GM13976 (cell line): ENCODE measurements at places on chromosomes 3 and 15.
A peak's percentile ranks its signal among the peaks of the same experiment; 100 is the strongest.

DNA sequence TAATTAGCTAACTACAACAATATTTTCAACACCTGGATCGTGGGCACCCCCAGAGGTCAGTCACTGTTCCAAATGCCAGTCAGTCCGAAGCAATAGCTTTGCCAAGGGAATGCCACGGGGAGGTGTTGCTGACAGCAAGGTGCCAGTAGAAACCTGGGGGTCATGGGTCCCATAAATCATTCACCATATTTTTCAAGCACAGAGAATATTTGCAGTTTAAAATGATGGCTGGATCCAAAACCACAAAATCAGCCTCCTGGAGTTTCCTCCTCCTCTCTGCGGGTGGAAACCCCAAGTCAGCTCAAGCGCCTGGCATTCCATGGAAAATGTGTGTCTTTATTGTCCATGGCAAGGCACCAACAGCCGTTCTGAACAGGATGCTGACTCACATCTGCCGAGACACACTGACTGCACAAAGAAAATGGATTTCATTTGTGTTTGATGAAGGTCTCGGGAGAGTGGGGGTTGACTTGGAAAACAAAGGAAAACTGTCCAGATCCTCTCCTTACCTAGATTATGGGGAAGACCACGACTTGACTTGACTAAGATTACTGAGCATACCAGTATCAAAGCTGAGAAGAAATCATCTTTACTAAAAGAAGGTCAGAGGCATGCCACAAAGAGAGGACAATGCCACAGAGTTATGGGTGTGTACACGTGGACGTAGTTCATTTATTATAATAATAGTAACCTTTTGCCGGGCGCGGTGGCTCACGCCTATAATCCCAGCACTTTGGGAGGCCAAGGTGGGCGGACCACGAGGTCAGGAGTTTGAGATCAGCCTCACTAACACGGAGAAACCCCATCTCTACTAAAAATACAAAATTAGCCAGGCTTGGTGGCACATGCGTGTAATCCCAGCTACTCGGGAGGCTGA, 26.4 kb downstream of the ANXA2 start:
- DNase-seq: no peak

- no peak for DNase-seq
Measured at GRCh38 chr3:129087138-129087702, 26.6 kb downstream of the GP9 start.

- DNase-seq: no peak
Measured at GRCh38 chr3:159032311-159032710, 230.5 kb downstream of the MFSD1 start.

- no peak for DNase-seq
Measured at GRCh38 chr3:179156170-179156569, 8.0 kb downstream of the PIK3CA start.

DNA sequence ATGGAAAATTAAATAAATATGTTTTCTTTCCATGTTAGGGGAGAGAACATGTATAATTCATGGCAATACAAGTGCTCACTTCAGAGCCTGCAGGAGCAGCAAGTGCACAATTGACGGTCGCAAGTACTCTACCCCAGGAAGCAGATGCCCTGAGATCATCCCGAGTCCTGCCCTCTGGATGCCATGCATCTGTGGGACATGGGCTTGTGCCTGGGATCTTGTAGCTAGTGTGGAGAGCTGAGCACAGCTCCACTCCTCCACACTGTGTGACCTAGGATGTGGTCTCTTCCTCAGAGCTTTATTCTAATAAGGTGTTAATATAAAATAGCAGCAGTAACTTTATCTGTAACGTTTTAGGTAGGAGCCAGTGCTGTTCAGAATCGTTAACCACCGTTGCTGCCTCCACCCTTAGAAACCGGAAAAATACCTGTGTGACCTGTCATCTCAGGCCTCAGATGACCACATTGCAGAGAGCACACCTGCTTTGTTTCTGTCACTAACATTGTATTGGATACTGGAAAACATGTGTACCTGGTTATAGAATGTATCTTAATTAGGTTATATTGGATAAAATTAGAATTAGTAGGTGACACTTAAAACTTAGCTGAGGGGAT, 105.0 kb upstream of the GOLGA6L6 start:
- no peak for DNase-seq

DNA sequence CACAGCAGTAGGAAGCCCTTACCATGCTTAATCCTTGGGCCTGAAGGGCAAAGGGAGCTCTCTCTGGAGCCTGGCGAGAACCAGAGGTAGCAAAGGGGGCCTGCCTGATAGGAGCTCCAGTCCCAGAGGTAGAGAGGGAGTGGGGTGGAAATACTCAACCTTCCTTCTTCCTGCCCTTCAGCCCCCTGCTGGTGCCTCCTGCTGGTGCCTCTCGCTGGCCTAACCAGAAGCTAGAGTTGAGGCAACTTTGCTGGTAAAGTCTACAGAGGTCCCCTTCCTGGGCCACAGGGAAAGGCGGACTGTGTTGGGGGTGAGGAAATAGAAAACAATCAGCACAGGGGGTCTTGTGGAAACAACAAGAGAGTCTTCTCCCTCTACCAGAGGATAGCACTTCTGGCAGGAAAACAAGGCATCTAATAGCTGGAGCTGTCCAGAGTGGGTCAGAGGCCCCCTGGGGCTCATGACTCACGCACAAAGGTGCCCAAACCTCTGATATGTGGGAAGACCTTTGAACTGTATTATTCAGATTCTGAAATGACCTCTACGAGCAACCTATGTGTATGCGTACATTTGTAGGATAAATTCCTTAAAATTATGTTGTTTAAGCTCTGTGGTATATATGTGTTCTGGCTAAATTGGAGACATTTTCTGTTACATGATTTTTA, 133.9 kb downstream of the LRRC28 start:
- no peak for DNase-seq

GRCh38 chr3:195752546-195753331, 32.0 kb downstream of the MUC20 start:
- no peak for DNase-seq

GRCh38 chr3:136862617-136863322, 762 bp downstream of the NCK1 start:
- DNase-seq: peak; percentile 69

DNA sequence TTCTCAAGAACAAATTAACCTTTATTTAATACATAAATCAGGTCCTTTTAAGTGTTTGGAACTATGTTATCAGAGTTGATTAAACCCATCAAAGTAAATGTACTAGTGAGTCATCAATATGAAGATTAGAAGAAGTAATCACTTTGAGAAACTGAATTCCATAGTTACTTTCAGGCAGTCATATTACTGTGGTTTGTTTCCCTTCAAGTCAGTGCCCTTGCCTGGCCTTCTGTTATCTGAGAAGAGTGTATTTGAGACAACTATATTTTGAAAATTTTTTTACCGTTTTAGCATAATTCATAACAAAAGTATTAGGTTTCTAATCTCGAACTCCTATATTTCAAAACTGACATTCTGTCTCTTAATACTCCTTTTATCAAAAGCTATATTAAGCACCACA, 73.6 kb downstream of the GMPS start:
- no peak for DNase-seq

DNA sequence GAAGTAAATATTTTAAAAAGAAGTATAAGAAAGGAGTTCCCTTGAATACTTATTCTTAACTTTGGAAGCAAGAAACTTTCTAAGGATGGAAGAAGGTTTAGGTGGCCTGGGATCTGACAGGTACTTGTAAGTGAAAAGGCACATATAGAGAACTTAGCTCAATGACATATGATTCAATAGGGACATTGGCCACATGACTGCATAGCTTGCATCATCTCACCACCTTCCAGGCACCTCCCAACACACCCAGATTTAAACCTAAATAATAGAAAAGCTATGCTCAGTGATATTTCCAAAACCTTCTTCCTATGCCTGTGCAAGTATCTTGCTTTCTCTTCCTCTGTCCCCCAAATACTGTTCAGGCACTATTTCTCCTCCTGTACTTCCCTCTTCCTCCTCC, 4.7 kb upstream of the P2RY1 start:
- no peak for DNase-seq

DNA sequence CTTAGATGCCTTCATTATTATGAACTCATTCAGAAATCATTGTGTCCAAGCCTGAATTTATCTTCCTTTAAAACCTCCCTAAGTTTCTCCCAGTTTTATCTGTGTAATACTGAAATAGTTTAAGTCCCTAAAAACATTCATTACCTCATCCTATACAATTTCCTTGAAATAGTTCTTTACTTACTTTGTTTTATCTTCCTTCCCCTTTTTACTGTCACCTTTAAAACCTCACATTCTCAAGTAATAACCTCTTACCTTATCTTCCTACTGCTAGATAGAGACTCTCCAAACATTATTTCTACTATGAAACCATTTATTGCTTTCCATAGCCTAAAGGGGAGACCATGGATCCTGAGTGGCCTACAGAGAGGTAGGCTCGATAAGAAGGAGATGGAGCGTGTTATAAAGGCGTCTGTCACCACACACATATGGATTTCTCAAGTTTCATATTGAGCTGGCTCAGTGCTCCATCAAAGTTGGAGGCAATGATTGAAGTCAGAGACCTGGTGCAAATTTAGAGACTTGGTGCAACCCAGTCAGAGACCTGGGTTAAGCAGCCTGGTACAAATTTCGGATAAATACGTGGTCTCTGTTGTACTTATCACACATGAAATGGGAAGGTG, 140.4 kb downstream of the NFKBIZ start:
- no peak for DNase-seq

- no peak for DNase-seq
Measured at GRCh38 chr3:38002291-38002876, 11.8 kb downstream of the VILL start.

GRCh38 chr3:194212161-194212844, 76.4 kb downstream of the HES1 start:
- DNase-seq: no peak

DNA sequence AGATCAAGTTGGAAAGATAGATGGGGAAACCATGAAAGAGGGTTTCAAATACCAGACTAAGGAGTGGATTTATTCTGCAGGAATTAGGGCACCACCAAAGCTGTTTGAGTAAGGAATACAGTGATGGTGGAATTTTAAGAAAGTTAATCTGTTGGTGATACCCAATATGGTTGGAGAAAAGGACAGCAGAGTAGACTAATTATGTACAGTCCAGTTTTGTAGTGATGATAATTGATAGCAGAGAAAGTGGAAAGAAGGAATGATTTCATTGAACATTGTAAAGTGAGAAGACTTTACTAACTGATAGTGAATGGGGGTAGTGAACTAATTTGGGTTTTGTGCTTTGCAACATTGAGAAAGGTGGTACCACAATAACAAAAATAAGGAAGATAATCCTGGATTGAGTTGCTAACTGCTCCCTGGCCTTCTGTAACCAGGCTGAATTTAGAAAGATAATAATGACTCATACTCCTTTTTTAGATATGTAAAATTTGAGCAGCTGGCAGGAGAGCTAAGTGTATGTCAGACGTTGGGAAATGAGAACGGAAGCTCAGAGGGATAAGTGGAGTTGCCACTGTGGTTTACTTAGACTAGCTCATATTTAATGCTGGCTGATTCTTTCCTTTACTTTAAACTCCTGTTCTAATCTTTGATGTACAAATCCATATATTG, 16.9 kb downstream of the TCAIM start:
- DNase-seq: no peak

GRCh38 chr3:32843510-32844321, 25.9 kb downstream of the TRIM71 start:
- DNase-seq: no peak

DNA sequence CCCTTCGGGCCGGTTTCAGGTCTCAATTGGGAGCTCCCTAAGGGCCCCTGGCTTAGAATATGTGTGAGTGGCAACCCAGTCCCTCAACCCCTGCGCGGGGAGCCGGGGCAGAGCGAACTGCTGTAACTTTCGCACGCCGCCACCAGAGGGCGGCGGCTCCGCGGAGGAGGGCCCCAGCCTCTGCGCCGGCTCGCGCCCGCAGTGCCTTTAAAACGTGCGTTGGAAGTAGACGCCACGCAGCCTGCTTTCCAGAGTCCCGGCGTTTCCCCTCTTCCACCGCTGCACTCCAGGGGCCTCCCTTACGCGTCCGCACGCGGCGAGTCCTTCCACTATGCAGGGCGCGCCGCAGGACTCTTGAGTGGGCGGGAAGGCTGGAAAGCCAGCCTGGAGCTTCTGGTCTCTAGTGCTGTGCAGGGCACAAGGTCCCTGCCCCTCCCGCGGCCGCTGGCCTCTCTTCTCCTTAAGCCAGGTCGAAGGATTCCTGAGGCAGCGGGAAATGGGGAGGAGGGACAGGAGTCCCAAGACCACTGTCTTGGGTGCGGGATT, 23.7 kb upstream of the RNU6-1 start:
- DNase-seq: peak; percentile 88

GRCh38 chr3:152196782-152197181, 71.9 kb upstream of the MBNL1 start:
- peak; percentile 34 for DNase-seq

DNA sequence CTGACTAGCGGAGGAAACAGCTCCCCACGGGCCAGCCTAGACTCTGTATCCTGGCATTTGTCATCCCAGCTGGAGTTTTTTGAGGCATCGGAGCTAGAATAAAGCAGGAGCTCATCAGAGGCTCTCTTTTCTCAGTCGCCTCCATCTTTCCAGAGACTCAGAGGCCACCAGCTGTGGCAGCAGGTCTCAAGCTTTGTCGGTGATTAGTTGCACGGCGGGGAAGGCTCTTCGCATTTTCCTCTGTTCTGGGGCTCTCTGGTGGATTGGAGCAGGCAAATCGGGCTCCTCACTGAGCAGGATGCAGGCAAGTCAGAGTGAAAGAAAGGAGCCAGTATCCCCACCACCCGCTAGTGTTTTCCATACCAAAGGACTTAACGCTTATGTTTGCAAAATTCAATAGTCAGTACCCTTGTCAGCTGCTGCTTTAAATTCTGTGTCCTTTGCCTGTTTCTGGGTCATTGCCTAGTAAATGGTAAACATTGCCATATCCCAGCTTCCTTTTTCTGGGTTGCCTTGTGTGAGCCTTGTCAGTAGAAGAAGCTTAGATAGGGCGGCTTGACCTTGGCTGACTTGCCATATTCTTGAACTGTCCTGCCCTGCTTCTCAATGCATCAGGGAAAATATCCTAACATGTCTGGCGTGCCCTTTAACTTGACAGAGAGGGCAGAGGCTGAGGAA, 127.1 kb downstream of the PTPRG start:
- no peak for DNase-seq

DNA sequence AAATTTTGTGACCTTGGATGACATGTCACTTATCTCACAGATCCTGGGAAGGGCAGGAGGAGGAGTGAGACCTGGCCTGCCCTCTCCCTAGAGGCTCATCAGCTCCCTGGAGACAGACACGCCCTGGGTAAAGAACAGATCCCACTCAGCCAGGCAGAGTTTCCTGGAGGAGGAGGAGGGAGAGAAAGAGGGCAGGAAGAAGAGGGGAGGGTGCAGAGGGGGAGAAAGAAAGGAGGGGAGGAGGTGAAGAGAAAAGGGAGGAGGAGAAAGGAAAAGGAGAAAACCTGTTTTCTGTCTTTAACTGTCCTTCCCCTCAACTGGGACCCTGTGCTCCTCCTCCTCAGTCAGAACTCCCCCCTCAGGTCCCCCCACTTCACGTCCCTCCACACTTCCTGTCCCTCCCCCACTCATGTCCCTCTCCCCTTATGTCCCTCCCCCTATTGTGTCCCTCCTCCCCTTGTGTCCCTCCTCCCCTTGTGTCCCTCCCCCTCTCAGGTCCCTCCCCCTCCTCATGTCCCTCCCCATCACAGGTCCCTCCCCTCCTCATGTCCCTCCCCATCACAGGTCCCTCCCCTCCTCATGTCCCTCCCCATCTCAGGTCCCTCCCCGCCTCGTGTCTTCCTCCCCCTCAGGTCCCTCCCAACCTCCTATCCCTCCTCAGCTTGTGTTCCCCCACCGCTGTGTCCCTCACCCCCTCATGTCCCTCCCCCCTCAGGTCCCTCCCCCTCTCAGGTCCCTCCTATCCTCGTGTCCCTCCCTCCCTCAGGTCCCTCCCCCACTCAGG, 52.3 kb upstream of the CGNL1 start:
- peak; percentile 70 for DNase-seq
